Stimulated activated memory B cell treated with anti-CD40 and anti-IgM and Interleukin-4, amounts not matched to agents 10 μg/mL and 1 μg/mL and 100 μg/mL, for 72 hours (primary cell): ENCODE measurements at places on chromosomes 4 and X.

DNA sequence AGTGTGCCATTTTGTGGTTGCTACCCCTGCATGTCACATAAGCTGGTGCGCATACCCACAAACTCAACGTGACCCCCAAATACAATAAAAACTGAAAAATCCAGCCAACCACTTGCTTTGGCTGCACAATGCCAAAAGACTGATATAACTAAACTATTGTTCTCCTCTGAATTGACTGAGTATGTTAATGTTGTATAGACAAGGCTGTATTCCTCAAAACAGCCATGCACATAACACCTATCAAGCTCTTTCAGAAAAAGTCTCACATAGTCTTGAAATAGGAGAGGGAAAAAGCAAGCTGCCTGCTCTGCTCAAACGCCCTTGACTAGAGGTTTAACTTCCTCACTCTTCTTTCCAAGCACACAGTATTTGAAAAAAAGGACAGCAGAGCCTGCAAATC lies 126.4 kb upstream of the NOCT start:
- H3K27ac ChIP-seq, result no peak overlapping the region
- H3K4me3 ChIP-seq, result no peak overlapping the region
- peaks cover 14% of the 10 kb centered on the region for H3K27me3 ChIP-seq
- H3K36me3 ChIP-seq, result no peaks in the 10 kb centered on the region
- no peaks in the 10 kb centered on the region for H3K4me1 ChIP-seq

GRCh38 chrX:118109065-118109464 lies 7.5 kb downstream of the KLHL13 start:
- no peak overlapping the region for H3K27ac ChIP-seq
- no peaks in the 10 kb centered on the region for H3K4me1 ChIP-seq
- no peak for ATAC-seq
- no peak overlapping the region for H3K4me3 ChIP-seq
- no peaks in the 10 kb centered on the region for H3K36me3 ChIP-seq

DNA sequence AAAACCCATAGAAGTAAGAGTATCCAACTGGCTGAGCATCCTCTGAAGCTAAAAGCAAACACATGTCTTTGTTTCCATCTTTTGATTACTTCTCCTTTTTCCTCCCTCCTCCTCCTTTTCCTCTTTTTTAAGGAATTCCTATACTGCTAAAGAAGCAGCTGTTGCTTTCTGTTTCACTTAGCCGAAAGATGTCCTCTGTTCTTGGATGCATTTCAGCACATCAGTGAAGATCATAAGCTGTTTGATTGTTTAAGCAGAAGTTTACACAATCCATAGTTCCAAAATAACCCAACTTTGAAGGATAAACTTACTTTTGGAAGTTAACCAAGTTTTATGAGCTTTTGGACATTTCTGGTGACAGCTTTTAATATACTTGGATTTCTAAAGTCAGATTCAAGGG lies 55.1 kb upstream of the TNIP3 start:
- H3K4me3 ChIP-seq, result no peak overlapping the region
- no peaks in the 10 kb centered on the region for H3K4me1 ChIP-seq
- no peaks in the 10 kb centered on the region for H3K36me3 ChIP-seq
- H3K27me3 ChIP-seq, result no peaks in the 10 kb centered on the region

- H3K36me3 ChIP-seq, result no peaks in the 10 kb centered on the region
- no peak for ATAC-seq
- H3K4me3 ChIP-seq, result no peak overlapping the region
- no peak overlapping the region for H3K27ac ChIP-seq
Measured at GRCh38 chr4:176988226-176988625, 195.5 kb upstream of the VEGFC start.

- no peak overlapping the region for H3K27ac ChIP-seq
- H3K4me1 ChIP-seq, result no peaks in the 10 kb centered on the region
- no peaks in the 10 kb centered on the region for H3K27me3 ChIP-seq
- ATAC-seq, result no peak
- no peak overlapping the region for H3K4me3 ChIP-seq
Measured at GRCh38 chr4:156118507-156119220, 165.0 kb upstream of the CTSO start.

DNA sequence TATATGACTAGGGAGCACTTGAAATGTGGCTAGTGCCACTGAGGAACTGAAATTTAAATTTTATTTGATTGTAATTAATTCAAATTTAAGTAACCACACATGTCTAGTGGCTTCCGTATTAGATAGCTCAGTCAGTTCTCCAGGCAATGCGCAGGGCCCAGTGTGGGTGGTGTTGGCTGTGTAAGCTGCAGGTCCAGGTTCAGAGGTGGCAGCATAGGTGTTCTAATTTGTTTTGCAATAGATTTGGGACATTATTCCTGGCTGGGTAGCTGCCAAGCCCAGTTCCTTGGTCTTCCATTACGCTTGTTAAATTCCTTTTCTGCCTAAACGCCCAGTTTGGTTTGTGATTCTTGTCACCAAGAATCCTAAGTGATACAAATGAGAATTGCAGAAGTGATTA lies 79.5 kb downstream of the FAM184B start:
- ATAC-seq, result peak; percentile 11
- peaks cover 7% of the 10 kb centered on the region for H3K36me3 ChIP-seq
- H3K4me3 ChIP-seq, result no peak overlapping the region

DNA sequence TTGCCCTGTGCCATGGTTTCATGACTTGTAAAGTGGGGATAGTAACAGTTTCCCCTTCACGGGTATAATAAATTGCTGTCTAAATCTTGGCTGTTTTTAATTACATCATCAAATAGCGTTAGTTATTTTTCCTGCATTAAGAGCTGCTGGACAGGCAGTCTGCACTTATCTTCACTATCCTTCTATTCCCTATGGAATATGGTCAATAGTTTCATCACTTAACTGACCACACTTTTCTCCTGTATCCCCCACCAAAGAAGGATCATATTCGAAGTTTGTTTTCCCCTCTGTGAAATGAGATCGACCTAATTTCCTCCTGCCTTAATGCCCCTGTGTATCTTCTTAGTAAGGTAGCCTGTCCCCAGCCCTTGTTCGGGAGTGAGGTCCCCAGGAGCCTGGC lies 133.2 kb downstream of the SHROOM3 start:
- H3K4me3 ChIP-seq, result no peak overlapping the region
- no peaks in the 10 kb centered on the region for H3K36me3 ChIP-seq

- H3K27me3 ChIP-seq, result no peaks in the 10 kb centered on the region
- H3K36me3 ChIP-seq, result peaks cover 42% of the 10 kb centered on the region
- no peaks in the 10 kb centered on the region for H3K4me1 ChIP-seq
- H3K27ac ChIP-seq, result no peak overlapping the region
- no peak for ATAC-seq
- no peak overlapping the region for H3K4me3 ChIP-seq
Measured at GRCh38 chrX:54540289-54540688, 10.3 kb downstream of the GNL3L start.

DNA sequence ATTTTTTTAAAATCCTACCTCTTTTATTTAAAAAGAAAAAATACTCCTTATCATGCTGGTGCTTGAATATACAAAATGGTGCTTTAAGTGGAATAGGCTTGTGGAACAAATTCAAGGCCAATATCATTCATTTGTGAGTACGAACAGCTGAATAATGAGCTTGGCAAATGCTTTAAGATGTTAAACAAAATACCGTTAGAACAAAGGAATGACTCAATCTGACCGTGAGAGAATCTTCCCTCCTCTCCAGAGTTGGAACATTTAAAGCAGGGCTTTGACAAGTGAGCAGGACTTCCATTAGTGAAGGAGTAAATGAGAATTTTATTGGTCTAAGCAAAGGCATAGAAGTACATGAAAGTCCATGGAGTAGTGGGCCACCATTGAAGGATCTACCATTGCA lies 74.5 kb downstream of the DCLK2 start:
- ATAC-seq, result no peak
- no peaks in the 10 kb centered on the region for H3K27me3 ChIP-seq
- H3K4me1 ChIP-seq, result no peaks in the 10 kb centered on the region
- H3K36me3 ChIP-seq, result no peaks in the 10 kb centered on the region

GRCh38 chr4:106273831-106274230 lies 42.2 kb downstream of the TBCK start:
- no peak overlapping the region for H3K27ac ChIP-seq
- no peak for ATAC-seq
- H3K36me3 ChIP-seq, result peaks cover 17% of the 10 kb centered on the region
- no peaks in the 10 kb centered on the region for H3K27me3 ChIP-seq
- H3K4me1 ChIP-seq, result peaks cover 9% of the 10 kb centered on the region
